ENCODE measurements at places on chromosomes 13 and 19. TPM values are rescaled to one million over a fixed set of nuclear protein-coding genes. Genes with fewer than 3 reads are reported as not detected.

Gene ZNF845
- 7.5 TPM for total RNA-seq

Gene IGSF23
- 5.4 TPM for total RNA-seq

Gene OR10H1
- total RNA-seq: not detected

Gene PRR36
- not detected for total RNA-seq

Gene SIGLEC8
- not detected for total RNA-seq

Gene URI1
- 69.2 TPM for total RNA-seq

Gene MYH14
- total RNA-seq: not detected

Gene ZNF570
- 9.4 TPM for total RNA-seq

Gene MAP2K7
- 13.1 TPM for total RNA-seq

Gene TRMT1
- 23.3 TPM for total RNA-seq

Gene NCAN
- 0.05 TPM for total RNA-seq

Gene NANOS3
- 0.83 TPM for total RNA-seq

Gene UBE2L5
- total RNA-seq: not detected

DNA sequence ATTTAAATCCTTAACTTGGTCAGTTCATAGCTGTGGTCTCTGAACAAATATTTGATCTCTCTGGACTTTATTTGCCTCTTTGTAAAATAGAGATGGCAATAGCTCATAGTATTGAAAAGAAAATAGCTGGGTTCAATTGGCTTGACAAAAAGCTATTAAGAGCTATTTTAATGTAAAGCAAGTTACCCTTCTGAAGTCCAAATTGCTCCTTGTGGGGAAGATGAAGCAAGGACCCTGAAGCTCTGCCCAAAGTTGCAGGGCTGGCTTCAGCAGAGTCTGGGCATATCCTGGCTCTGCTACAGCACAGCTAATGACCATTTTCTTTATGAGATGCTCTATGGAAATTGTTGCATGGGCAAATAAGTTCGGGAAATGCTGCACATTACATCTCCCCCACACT, 484.5 kb downstream of the TDRD3 start:
- DNase-seq: no peak

GRCh38 chr19:2462635-2463421, 6.1 kb upstream of the LMNB2 start:
- peak; percentile 96 for DNase-seq

- DNase-seq: no peak
These were observed 10.6 kb downstream of the DPF1 start for GRCh38 chr19:38213469-38213868.

DNA sequence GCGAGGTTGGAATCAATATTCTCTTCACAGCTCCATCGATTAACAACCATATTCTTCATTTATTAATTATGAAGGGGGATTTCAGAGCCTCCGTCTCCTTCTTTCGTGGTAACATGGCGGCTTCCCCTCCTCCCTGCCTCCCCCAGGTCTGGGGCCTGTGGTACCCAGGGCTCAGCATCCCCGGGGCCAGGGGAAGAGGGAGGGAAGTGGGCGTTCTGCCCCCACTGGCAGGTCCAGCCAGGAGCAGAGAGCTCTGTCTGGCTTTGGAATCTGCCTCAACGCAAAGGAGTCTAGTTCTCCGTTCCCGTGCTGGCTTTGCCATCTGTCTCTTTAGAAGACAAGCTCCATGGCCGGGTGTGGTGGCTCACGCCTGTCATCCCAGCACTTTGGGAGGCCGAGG, 37.8 kb upstream of the ONECUT3 start:
- no peak for DNase-seq

- no peak for DNase-seq
These were observed 14.4 kb upstream of the NPAS1 start for GRCh38 chr19:47005164-47005641.

- peak; percentile 20 for DNase-seq
These were observed 30.3 kb downstream of the ZNF763 start for GRCh38 chr19:11995174-11995573.

- no peak for DNase-seq
These were observed 38.0 kb downstream of the NFIX start for GRCh38 chr19:13033244-13033643.

GRCh38 chr19:13036366-13036976, 41.2 kb downstream of the NFIX start:
- peak; percentile 94 for DNase-seq

GRCh38 chr13:42478531-42479156, 95.3 kb upstream of the TNFSF11 start:
- peak; percentile 10 for DNase-seq

- no peak for DNase-seq
These were observed 41.1 kb downstream of the SPTBN4 start for GRCh38 chr19:40507892-40508291.

GRCh38 chr19:35732540-35733179, 9.6 kb downstream of the IGFLR1 start:
- DNase-seq: no peak

GRCh38 chr19:14497228-14497921, 1.4 kb upstream of the GIPC1 start:
- no peak for DNase-seq

- DNase-seq: no peak
These were observed 79.8 kb downstream of the ATP11A start for GRCh38 chr13:112769615-112770014.

DNA sequence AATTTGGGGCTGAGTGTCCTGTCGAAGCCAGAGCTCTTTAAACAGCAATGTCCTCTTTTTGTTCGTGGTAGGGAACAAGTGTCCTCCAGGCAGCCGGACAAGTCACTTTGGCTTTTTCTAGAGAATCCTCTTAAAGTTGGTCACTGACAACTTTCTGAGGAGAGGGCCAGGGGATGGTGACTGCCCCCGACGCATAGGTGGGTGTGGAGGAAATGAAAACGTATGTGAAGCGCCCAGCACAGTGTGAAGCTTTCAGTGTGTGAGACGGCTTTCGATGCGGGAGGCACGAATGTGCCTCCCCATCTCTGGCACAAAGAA, 45.8 kb upstream of the ZNF536 start:
- no peak for DNase-seq

- DNase-seq: peak; percentile 46
These were observed 251.2 kb upstream of the SGCG start for GRCh38 chr13:22929381-22930126.

- no peak for DNase-seq
These were observed 228.6 kb downstream of the EFNB2 start for GRCh38 chr13:106306748-106307277.

GRCh38 chr13:43009506-43009905, 13.9 kb upstream of the DNAJC15 start:
- DNase-seq: no peak

DNA sequence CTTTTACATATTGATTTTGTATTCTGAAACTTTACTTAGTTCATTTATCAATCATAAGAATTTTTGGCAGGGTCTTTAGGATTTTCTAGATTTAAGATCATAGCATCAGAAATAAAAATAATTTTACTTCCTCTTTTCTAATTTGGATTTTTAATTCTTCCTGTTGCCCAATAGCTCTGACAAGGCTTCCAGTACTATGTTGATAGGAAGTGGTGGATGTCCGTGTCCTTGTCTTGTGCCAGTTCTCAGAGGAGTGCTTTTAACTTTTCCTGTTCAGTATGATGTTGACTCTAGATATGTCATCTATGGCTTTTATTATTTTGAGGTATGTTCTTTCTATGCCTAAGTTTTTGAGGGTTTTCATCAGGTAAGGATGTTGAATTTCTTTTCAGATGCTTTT, 7.7 kb upstream of the KIR2DL4 start:
- no peak for DNase-seq
